Thoracic aorta (tissue), 2 donors: ENCODE measurements at places on chromosomes 3 and 15. TPM values are rescaled to one million over a fixed set of nuclear protein-coding genes. Genes with fewer than 3 reads are reported as not detected.

The RTP3 gene
- not detected for total RNA-seq

The TMEM108 gene
- 0.28 TPM for total RNA-seq

The CFAP161 gene
- not detected for total RNA-seq

The CISH gene
- total RNA-seq, result 13.3 TPM

The ANKUB1 gene
- 0.81 TPM for total RNA-seq

GRCh38 chr3:147356909-147357900 lies 49.1 kb downstream of the ZIC4 start:
- no peak for DNase-seq

DNA sequence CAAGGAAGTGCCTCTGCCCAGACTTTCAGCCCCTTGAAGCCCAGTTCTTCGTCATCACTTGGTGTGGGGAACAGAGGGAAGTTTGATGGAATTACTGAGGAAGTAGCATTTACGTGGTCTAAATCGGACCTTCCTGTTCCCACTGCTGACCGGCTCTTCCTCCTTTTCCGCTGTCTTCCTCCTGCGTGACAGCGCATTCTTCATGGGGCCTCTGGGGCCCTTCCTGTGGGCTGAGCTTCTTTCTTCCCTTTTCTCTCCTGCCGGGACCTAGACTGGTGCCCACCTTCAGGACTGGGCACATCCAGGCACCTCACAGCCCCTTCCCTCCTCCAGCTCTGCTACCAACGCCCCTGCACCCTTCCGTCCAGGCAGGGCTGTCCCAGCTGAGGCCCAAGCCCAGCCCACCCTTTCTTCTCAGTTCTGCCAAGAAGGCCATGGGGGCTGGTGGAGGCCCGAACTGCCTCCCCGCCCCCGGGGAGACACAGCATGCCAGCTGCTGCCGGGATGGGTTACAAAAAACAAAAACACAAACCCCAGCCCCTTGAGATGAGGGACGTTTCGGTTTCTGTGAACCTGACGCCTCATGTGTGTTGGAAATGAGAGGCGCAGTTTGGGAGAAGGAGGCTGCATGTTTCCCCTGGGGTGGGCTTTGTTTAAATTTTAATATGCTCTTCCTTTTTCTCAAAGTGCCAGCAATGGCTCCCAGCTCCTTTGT lies 19.1 kb downstream of the ZNF710 start:
- no peak for DNase-seq

GRCh38 chr3:182046166-182046764 lies 334.5 kb downstream of the SOX2 start:
- no peak for DNase-seq

GRCh38 chr3:158217992-158218391 lies 108.1 kb downstream of the RSRC1 start:
- DNase-seq, result no peak

GRCh38 chr3:87272718-87273341 lies 3.6 kb downstream of the POU1F1 start:
- no peak for DNase-seq

DNA sequence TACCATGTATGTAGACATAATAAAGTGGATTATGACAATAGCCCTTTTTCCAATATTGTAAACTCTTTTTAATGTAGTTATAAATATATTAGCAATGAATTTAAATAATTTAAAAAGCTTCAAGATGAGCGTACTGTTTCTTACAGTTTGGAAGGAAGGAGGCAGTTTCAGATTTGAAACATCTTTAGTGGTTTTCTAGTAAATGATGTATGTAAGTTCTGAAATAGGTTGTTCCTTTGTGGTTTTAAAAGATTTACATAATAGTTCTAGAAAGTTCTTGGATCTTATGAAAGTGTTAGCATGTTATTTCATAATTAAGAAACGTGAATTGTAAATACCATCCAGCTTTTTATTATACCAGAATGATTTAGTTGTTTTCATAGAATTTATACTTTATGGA lies 16.0 kb downstream of the DNAJC19 start:
- no peak for DNase-seq

DNA sequence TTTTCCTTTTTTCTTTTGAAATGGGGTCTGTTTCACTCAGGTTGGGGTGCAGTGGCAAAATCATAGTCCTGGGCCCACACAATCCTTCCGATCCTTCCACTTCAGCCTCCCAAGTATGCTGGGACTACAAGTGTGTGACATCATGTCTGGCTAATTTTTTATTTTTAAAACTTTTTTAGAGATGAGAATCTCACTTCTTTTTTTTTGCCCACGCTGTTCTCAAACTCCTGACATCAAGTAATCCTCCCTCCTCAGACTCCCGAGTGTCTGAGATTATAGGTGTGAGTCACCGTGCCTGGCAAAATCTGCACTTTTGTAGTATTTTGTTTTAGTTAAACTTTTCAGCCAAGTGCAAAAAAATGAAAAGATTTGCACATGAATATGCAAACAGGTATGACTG lies 171.0 kb downstream of the FNDC3B start:
- DNase-seq, result no peak

- DNase-seq, result no peak
Measured at GRCh38 chr3:12918231-12918630, 76.9 kb upstream of the RPL32 start.

- DNase-seq, result no peak
Measured at GRCh38 chr3:117059956-117060270, 350.3 kb downstream of the TUSC7 start.

GRCh38 chr3:23263796-23264195 lies 60.7 kb downstream of the UBE2E2 start:
- DNase-seq, result no peak

DNA sequence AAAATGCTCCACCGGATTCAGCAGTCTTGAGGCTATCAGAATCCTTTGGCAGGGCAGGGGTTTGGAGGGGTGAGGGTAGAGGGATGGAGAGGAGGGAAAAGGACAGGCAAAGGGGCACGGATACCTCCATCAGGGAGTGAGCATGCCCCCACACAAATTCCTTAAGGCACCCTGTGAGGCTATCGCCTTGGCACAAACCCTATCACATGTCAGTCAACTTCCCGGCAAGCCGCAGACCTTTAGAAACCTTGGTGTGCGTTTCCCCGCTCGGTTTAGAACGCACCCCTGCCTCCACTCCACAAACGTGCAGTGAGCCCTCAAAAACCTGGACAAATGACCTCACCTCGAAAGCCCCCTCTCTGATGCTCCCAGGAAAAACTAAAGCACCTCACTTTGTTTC lies 422 bp upstream of the SETMAR start:
- DNase-seq, result no peak

DNA sequence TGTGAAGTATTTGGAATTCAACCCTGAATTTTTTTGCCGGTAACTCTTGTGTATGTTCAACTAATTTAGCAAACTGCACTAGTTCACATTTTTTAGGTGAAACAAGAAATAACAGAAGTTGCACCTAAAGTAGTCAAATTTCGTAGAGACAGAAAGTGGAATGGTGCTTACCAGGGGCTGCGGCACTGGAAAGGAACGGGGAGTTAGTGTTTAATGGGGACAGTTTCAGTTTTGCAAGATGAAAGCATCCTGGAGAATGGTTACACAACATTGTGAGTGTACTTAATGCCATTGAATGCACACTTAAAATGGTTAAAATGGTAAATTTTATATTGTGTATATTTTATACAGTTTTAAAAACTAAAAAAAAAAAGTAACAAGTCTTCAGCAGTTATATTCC lies 27.4 kb downstream of the PPARG start:
- no peak for DNase-seq

DNA sequence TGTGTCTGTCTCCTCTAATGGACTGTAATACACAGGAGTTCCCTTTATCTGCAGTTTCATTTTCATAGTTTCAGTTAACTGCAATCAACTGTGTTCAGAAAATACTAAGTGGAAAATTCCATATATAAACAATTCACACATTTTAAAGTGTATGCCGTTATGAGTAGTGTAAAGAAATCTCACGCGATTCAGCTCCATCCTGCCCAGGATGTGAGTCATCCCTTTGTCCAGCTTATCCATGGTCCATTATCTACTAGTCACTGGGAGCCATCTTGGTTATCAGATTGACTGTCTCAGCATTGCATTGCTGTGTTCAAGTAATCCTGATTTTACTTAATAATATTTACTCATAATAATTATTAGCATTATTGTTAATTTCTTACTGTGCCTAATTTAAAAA lies 14.5 kb downstream of the ZPLD1 start:
- DNase-seq, result no peak

DNA sequence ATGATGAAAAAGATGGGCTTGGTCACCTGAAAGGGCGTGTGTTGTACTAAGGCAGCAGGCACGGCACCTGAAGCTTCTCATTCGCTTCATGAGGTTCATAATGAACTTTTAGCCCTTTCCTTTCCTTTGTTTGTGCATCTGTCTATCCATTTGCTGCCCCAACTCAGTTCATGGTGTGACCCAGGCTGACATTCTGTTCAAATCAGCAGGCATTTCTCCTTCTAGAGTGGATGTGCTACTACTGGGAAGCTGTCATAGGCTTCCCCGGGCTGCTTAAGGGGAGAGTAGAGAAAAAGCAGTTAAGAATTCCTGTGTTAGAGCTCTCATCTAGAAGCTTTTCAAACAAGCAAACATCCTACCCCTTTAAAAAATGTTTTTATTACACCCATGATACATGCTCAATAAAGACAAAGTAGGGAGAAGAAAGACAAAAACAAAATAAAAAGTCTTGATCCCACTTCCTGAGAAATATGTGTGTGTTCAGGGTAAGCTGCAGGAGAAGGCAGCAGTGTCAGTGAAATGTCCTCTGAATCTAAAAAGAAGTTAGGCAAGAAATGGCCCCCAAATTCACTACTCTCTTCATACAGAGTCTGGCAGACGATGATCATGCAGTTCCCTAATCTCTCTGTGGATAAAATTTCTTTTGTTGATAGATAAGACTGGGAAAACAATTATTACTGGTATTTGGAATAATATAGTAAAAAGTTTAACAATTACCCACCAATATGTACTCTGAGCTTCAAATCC lies 136.9 kb upstream of the PFN2 start:
- DNase-seq, result no peak

DNA sequence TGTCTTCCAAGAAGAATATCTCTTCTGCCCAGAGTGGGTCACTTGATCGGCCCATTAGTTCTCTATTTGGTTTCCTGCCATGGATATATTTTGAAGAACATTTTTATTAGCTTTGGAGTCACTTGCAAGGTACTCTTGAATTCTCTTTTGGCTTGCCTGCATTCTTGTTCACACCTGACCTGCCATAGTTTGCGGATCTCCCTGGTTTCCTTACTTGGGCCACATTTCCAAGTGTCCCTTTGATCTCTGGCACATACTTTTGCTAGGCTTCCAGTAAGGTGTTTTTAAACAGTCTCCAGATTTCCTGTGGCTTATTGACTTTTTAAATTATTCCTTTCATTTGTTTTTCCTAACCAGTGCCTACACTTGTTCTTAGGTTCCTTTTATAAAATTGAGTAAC lies 488.5 kb upstream of the MDFIC2 start:
- DNase-seq, result no peak

GRCh38 chr3:29789686-29790085 lies 508.8 kb downstream of the RBMS3 start:
- no peak for DNase-seq

- DNase-seq, result no peak
Measured at GRCh38 chr3:11021611-11022011, 29.1 kb downstream of the SLC6A1 start.

DNA sequence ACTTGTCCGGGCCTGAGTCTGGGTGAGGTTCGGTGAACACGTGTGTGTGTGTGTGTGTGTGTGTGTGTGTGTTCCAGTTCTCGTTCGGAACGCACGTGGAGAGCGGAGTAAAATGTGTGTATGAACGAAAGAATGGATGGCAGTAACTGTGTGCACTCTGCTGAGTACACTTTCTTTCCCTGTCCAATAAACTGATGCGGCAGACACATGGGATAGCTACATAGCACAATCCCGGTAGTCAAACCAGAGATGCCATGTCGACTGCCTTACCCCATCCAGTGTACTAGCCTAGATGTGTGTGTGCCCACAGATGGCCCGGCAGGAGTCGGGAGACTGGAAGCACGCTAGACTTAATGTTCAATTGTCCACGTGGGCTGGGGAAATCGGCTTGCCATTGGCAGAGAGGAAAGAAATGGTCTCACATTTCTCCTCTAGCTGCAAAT lies 507 bp upstream of the GOLIM4 start:
- DNase-seq, result peak; percentile 43

- DNase-seq, result no peak
Measured at GRCh38 chr3:149247929-149248691, 26.5 kb upstream of the CP start.

GRCh38 chr3:153103406-153103945 lies 58.5 kb upstream of the RAP2B start:
- no peak for DNase-seq

- DNase-seq, result no peak
Measured at GRCh38 chr3:135755330-135756105, 210.0 kb upstream of the PPP2R3A start.
